ENCODE measurements at places on chromosomes 2 and 18.

DNA sequence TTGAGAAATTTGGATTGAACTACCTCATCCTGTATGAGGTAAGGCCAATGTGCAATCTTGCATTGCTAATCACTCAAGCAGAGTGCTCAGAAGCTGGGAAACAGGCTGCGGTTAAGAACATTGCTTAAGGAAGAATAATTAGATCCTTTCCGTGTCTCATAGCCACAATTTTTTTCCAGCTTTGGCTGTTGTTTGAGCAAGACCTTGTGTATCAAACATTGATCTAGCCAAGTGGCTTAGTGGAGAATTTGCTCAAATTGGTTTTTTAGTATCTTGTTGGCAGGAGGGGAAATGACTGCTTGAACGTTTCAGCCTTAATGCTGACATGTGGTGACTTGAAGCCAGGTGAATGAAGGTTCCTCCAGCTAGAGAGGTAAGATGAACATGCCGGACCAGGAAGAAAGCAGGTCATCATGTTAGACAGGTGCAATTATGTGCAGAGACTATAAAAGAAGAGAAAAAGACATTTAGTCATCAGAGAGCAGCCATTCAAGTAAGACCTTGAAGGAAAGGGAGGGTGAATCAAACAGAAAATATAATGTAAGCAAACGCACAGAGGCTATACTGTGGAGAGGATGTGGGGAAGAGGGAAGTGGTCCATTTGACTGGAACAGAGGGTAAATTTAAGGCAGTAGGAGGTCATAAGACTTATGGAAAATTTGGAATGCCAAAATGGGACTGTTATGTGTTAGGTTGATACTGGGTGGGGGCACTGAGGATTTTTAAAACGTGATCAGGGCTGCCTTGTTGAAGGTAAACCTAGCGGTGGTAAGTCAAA lies 98.9 kb upstream of the CYP1B1 start:
- no peak for DNase-seq

DNA sequence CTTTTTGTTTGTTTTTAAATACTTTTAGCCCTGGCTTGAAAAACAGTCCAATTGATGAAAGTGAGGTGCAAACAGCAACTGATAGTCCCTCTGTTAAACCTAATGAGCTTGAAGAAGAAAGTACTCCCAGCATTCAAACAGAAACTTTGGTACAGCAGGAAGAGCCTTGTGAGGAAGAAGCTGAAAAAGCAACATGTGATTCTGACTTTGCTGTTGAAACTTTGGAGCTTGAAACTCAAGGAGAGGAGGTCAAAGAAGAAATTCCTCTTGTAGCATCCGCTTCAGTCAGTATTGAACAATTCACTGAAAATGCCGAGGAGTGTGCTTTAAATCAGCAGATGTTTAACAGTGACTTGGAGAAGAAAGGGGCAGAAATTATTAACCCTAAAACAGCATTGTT lies 30.6 kb upstream of the DYSF start:
- DNase-seq, result no peak

- no peak for DNase-seq
Observed at GRCh38 chr2:1675633-1676032, 68.7 kb downstream of the PXDN start.

DNA sequence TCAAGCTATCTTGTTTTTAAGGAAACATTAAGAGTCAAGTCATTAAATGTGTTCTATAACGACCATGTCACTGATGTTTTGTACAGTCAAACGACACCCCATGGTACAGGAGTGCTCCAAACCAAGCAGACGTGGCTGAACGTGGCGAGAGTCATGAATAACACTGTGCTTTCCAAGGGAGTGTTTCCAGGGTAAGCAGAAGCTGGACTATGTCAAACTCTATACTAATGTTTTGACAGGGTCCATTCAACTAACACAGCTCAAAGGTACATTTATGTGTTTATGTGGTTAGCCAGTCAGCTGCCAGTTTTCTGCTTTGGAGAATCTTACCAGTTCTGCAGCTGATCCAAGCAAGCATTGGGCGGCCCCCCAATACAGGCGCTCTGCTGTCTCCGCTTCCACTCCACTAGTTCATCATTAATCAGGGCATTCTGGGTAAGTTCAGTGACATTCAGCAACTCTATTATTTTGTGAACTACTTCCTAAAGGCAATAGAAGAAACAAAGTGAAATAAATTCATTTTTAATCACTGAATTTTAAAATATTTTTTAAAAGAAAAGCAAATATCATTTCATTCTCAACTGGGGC lies 16.4 kb downstream of the STAT1 start:
- DNase-seq, result no peak

- DNase-seq, result no peak
Observed at GRCh38 chr2:180970016-180970415, 10.4 kb upstream of the UBE2E3 start.

- DNase-seq, result no peak
Observed at GRCh38 chr2:19187323-19188020, 171.0 kb downstream of the OSR1 start.
